Naive thymus-derived CD8-positive, alpha-beta T cell (primary cell): ENCODE measurements at places on chromosomes 4 and X.

DNA sequence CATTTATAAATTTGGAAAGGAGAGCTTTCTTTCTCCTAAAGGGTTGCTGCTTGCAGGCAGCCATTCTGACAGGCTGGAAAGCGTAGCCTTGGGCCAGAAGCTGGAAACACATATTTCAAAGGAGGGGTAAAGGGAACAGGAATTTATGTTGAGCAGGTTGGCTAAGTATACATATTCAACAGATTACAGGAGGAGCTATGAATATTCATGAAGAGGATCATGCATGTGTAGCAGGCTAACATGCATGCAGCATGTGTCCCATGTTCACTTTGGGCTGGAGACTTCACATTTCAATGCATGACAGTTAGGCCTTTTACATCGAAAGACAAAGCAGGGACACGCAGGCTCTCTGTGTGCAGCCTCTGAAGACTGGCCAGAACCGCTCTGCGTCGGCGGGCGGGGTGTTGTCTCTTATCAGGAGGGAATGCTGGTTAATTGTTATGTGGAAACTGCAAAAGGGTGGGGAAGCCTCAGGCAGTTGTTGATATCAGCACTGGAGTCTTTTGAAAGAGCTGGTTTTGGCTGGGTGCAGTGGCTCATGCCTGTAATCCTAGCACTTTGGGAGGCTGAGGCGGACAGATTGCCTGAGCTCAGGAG lies 31.5 kb downstream of the CASP3 start:
- DNase-seq: no peak

DNA sequence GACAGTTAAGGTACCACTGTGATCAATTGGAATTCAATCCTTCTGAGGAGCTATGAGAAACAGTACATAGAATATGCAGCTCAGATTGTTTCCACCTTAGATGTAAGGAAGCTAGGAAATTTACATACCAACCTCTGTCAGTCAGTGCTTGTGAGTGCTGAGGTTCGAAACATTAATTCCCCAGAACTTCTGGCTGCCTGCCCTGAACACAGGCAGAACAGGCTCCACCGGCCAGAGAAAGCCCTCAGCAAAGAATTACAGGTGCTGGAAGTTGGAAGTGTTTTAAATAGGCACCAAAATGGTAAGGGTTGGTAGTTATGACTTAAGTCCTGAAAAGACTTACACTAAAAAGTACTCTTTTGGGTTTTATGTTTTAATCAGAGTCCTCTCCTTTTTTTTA lies 651.8 kb downstream of the C4orf33 start:
- DNase-seq: no peak

DNA sequence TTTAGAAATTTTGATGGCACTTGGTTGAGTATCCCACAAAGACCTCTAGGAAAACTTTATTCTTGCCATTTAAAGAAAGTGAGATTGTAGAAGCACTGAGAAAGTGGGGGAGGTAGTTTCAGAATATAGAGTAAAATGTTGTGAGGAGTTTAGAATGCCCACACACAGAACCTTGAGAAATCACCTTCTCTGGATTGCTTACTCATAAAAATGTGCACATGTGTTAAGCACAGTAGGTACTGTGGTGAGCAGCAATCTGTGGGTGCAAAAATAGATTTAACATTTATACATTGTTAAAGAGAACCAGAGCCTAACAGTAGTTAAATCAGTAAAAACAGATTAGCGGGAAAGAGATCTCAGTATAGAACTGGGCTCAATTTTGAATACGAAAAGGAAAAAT lies 201.2 kb upstream of the NWD2 start:
- DNase-seq: no peak

GRCh38 chr4:152936446-152937335 lies 568 bp downstream of the FHDC1 start:
- DNase-seq: no peak

DNA sequence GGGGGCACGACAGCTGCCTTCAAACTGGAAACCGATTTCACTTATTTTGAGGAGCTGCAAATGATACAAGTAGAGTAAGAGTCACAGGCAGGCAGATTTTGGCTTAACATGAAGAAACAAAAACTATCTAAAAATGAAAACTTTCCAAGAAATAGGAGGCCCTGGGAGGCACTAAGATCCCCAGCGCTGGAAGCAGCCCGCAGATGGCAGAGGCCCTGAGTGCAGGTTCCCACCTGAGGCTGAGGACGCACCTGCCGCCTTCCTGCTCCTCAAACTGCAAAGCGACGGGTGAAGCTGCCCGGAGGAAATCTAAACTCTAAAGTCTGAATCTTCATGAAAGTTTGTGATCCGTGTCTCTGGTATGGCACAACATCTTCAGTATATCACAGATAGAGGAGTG lies 138.7 kb downstream of the AFAP1 start:
- DNase-seq: no peak

DNA sequence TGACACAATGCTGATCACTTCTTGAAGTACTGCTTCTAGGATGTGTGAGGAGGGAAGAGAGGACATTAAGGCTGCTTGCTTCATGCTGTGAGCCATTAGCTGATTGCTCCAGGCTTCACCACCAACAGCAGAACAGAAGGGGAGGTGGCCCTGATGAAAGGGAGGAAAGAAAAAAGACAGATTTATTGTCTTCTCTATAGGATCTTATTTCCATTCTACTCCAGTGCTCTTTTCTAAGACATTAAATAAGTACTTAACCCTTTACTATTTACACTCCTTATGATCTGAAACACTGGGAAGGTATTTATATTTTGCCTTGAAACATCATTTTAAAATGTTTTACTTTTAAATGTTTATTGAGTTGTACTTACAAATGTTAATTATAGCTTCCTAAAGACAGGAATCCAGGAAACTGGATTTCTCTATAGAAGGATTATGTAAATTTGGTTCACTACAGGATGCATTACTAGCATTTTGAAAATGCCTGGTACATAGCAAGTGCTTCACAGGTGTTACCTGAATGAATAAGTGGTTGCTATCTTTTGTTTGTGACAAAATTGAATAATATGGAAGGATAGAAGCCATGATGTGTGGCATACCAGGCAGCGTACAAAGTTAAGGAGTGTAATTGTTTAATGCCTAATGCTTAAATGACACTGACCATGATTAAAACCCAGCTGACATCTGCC lies 680.9 kb upstream of the ATOH1 start:
- DNase-seq: no peak

GRCh38 chr4:973431-974397 lies at the start of gene DGKQ:
Gene DGKQ, minus strand, starts transcription at chr4:973569. Its CDS starts 87 bp downstream, at chr4:973482.
- peak; percentile 93 for DNase-seq

DNA sequence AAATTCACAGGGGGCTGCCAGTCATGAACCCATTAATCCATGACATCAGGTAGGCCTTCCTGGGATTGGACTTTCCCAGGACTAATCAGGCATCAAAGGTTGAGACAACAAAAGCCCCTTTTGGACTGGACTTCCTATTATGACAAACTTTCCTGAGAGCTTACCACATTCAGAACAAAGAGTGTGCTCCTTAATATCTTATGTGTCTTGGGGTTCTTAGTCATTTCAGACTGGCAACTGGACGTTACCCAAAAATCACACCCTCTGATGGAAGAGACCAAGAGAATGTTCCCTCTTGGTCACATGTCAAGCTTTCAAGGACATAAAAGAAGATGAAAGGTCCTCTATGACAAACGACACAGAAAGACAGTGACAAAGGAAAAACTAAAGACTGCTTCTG lies 31.6 kb upstream of the PPP1R2C start:
- no peak for DNase-seq

GRCh38 chr4:176363072-176363471 lies 43.3 kb downstream of the SPCS3 start:
- no peak for DNase-seq

DNA sequence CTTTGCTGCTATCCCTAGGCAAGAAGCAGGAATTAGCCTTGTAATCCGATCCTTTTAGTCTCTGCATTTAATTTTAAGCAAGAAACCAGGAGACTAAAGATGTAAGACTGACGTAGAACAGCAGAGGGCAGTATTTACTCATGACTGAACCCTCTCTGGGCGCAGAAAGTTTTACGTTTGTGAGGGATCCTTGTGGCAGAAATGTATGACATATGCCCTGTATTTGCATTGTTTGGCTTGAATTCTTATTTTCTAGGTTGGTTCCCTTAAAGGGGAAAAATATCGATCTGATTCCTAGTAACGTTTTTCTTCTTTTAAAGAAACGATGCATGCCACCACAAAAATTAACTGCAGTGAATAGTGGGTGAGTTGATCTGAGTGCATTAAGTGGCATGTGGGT lies 1.3 kb upstream of the FAT4 start:
- no peak for DNase-seq

DNA sequence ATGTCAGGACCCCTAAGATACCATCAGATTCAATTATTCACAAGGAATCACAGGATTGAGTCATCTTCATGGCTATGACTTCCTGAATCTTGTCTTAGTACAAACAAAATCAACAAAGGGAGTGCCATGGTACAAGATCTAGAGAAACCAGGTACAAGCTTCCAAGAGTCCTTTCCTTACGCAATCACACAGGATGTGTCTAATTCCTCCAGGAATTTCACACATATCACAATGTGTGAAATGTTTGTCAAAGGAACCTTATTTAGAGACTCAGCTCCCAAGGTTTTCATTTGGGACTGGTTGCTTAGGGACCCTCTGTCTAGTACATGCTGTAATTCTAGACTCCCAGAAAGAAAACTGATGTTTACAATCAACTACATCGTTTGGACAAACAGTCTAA lies 83.0 kb downstream of the MAB21L2 start:
- DNase-seq: no peak

DNA sequence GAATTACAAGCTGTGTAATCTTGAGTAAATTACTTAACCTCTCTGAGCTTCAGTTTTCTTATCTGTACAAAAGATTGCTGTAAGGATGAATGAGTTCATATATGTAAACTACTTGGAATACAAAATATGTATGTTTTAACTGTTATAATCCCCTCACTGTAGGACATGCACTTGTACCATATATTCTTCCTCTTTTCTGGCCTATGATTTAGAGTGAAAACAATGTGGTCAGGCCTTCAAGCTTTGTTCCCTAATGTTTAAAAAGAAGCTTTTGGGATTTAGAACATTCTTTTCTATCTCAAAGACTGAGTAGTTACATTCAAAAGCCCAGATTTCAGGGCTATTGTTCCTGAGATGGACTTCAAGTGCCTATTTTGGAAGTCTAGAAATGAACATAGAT lies 26.7 kb upstream of the GPRIN3 start:
- DNase-seq: no peak

DNA sequence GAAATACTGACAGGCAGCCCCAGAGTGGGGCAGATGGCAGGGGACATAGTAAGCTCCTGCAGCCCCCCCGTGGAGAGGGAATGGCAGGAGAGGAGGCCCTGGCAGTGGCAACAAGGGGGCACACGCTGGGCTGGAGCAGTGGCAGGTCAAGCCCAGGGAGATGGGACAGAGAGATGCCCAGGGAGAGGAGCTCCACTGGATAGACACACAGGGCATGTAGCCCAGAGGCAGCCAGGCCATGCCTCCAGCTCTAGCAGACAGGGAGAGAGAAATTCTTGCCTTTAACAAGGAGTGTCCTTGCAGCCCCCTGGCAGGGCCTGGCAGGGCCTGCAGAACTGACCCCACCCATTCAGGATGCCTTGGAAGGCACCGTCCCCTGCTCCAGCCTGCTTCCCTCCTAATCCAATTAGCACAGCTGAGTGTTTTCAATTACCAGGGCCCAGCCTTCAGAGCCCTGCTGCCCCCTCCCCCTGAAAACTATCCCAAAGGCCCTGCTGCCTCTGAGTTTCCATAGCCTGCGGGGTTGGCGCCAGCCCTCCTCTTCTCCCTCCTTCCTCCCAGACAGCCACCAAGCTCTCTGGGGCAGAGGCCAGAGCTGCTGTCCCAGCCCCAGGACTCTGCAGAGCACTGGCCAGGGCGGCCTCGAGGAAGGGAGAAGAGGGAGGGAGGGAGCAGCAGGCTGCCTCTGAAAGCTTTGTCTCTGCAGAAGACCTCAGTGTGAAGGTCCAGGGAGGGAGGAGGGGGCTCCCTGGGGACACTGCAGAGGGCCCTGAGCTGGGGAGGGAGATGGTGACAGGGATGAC lies 12.5 kb downstream of the L1CAM start:
- DNase-seq: no peak

DNA sequence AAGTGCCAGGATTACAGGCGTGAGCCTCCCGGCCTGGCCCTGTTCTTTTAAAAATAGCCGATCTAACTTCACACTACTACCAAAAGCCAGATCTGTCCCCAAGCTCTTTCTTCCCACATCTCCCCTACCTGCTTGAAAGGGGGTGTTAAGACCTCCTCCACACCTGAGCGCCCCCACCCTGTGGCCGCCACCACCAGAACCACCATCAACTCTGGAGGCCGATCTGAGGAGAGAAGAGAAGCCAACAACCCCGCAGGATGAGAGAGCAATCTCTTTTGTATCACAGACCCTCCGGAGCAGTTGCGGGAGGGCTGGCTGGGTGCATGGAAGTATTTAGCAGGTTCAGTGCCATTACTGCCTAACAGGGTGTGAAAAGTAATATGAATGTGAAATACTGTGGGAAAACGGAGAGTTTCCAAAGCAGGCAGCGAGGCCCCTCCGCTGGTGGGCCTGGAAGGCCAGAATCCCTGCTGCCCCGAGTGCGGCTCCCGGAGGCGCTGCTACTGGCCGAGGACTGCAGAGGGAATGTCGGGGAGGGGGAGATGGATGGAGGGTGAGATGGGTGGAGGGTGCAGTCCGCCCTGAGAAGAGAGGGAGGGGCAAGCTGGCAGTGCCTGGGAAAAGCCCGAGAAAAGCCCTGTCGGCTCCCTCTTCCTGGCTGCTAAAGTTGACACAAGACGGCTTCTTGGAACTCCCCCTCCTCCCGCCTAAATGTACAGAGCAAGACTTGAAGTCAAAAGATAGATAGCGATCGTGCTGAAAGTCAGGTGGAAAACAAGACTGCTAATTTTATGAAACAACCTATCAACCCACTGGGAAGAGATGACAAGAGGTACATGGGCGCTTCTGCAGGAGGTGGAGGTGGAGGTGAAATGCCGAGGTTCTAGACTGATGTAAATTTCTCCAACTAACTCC lies 22.3 kb downstream of the HAND2 start:
- no peak for DNase-seq

GRCh38 chr4:31580843-31581242 lies 860.7 kb downstream of the PCDH7 start:
- DNase-seq: no peak

- no peak for DNase-seq
Observed at GRCh38 chr4:72422416-72422815, 146.6 kb downstream of the ADAMTS3 start.

- no peak for DNase-seq
Observed at GRCh38 chrX:23494741-23495140, 160.1 kb downstream of the PTCHD1 start.

- no peak for DNase-seq
Observed at GRCh38 chrX:4263030-4263803, 549.8 kb upstream of the PRKX start.

DNA sequence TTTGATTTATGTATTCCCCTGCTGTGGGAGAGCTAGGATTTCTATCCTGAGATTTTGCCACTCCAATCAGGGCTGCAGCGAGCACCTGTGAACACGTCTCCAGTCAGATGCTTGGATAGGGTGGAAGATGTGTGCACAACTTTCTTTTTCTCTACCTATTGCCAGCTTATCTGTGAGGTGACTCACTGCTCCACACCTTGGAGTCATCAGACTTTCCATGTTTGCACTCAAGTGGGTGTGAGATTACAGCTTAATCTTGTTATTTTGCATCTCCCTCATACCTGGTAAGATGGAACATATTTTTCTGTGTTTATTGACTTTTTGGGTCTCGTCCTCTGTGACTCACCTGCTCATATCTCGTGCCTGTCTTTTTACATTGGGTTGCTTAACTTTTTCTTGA lies 32.2 kb downstream of the PSAPL1 start:
- no peak for DNase-seq
